Hindlimb muscle (tissue), 1 donor: ENCODE measurements at places on chromosomes 11 and 22. TPM values are rescaled to one million over a fixed set of nuclear protein-coding genes. Genes with fewer than 3 reads are reported as not detected.

GGT1 gene
- polyA plus RNA-seq = 3.9 TPM

ADAMTS8 gene
- 9.5 TPM for polyA plus RNA-seq

SMTNL1 gene
- polyA plus RNA-seq = 148 TPM

SNU13 gene
- polyA plus RNA-seq = 115 TPM

MAJIN gene
- polyA plus RNA-seq = not detected

LINC01488 gene
- 0.06 TPM for polyA plus RNA-seq

CD82 gene
- 88.4 TPM for polyA plus RNA-seq

GRCh38 chr11:118924591-118925585, 838 bp downstream of the BCL9L start:
- DNase-seq = no peak

GRCh38 chr22:24046024-24046423, 34.9 kb downstream of the CABIN1 start:
- no peak for DNase-seq

DNA sequence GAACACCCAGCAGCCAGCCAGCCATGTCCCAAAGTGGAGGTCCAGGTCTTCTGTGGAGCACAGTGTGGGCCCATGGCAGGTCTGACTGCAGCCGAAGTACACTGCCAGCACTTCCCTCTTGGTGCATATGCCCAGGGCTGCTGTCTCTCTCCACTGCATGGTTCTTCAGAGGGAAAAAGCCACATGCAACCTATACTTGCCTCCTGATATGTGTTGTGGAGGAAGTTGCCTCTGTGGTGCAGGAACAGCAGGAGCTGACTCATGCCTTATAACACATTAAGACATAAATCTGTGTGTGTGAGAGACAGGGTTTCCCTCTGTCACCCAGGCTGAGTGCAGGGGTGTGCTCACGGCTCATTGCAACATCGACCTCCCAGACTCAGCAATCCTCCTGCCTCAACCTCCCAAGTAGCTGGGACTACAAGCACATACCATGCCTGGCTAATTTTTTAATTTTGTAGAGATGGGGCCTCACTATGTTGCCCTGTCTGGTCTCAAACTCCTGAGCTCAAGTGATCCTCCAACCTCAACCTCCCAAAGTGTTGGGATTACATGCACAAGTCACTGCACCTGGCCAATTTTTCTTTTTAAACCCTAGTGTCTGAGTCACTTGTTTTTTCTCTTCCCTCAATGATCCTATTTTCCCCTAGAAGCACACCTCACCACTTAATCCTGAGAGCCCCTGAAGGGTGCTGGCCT, 98.8 kb downstream of the MPPED2 start:
- DNase-seq = no peak

- DNase-seq = no peak
Observed at GRCh38 chr11:126312961-126313360, 9.1 kb downstream of the DCPS start.

DNA sequence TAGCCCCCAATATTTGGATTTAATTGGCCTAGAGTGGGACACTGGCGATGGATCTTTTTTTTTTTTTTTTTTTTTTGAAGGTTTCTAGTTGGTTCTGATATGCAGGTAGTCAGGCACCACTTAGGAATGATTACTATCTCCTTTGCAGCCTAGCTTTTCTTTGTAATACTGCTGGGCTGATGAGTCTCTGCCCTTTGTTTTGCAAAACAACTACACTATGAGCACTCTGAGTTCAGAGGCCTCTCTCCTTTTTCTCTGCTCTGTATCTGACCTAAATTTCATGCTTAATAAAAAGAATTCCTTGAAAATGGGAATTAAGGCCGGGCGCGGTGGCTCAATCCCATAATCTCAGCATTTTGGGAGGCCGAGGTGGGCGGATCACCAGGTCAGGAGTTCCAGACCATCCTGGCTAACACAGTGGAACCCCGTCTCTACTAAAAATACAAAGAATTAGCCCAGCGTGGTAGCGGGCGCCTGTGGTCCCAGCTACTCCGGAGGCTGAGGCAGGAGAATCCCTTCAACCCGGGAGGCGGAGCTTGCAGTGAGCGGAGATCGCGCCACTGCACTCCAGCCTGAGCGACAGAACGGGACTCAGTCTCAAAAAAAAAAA, 1312.3 kb downstream of the FAM181B start:
- DNase-seq = no peak

DNA sequence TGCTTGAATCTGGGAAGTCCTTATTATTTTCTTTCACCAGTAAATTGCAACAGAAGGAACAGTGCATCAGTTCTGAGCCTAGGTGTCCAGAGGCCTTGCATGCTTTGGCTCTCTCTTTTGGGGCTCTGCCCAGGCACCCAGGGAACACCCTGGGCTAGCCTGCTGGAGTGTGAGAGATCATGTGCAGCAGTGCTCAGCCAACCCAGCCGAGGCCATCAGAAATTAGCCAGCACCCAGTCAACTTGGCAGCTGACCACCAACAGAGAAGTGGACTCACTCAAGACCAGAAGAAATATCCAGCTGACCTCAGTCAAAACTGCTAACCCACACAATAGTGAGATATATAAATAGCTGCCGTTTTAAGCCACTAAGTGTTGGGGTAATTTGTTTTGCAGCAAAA, 11.2 kb upstream of the P4HA3 start:
- DNase-seq = no peak

DNA sequence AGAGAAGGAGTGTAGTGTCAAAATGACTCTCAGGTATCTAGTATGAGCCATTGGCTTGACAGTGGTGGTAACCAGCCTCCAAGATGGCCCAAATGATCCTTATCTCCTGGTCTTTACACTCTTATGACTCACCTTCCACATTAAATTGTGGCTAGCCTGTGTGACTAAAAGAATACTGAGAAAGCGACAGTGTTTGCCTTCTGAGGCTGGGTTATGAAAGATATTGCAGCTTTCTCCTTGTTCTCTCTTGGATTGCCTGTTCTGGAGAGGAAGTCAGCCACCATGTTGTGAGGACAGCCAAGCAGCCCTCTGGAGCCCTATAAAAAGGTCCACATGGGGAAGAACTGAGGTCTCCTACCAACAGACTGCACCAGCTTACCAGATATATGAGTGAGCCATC, 15.8 kb downstream of the C11orf71 start:
- DNase-seq = no peak

- no peak for DNase-seq
Observed at GRCh38 chr11:121393855-121394254, 58.3 kb upstream of the SORL1 start.

GRCh38 chr11:12239804-12240371, 129.5 kb downstream of the MICAL2 start:
- no peak for DNase-seq

- no peak for DNase-seq
Observed at GRCh38 chr11:94664346-94664745, 97.2 kb downstream of the PIWIL4 start.
